ENCODE measurements at places on chromosomes 7 and 10. TPM values are rescaled to one million over a fixed set of nuclear protein-coding genes. Genes with fewer than 3 reads are reported as not detected.

ARHGAP22 gene
- 1.8 TPM for total RNA-seq

WNT8B gene
- total RNA-seq: not detected

GPR22 gene
- not detected for total RNA-seq

KEL gene
- total RNA-seq: not detected

ZNF316 gene
- 28.3 TPM for total RNA-seq
